Endothelial cell (in vitro differentiated cells): ENCODE measurements at places on chromosomes 4 and X. TPM values are rescaled to one million over a fixed set of nuclear protein-coding genes. Genes with fewer than 3 reads are reported as not detected.

DNA sequence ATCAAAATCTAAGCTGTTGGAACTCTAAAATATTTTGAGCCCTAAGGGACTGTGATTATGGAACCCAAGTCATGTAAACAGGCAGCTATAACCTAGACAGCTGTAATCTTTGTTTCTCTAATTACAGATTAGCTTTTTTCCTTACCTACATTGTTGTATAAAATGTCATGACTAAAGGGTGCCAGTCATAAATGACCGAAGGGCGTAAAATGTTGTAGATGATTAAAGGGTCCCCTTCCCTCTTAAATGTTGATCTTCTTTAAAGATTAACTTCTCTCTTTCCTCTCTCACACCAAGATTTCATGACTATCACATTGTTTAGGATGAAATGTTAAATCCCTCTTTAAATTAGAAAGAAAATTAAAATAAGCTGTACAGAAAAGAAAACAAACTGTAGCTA is 659.4 kb upstream of the NR3C2 start:
- DNase-seq: no peak

- DNase-seq: no peak
Measured at GRCh38 chr4:33064238-33064637, 2344.1 kb downstream of the PCDH7 start.

The LRCH2 gene
- 3.7 TPM for total RNA-seq

The LINC00632 gene
- 142 TPM for total RNA-seq

- DNase-seq: no peak
Measured at GRCh38 chr4:138901177-138901576, 114.4 kb upstream of the NOCT start.

GRCh38 chrX:72110051-72110875 is 21.5 kb downstream of the RTL5 start:
- DNase-seq: no peak

DNA sequence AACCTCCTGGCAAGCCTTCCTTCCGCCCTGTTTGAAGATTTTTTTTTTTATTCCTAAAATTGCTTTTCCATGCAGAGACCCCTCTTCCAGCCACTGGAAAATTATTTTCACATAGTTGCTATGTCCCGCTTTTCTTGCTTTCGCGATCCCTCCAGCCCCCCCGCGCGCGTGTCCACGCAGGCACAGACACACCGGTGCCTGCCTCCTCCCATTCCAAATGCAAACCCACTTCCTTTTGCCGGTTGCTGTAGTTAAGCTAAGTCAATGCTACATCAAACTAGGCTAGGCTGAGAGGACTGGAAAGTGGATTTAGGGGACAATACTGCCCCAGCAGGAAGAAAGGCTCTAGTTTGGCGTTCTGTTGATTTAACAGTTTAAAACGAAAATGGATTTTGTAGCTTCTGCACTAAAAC is 111.0 kb downstream of the DHX15 start:
- no peak for DNase-seq

The DYNLT3 gene
- total RNA-seq: 13.4 TPM

The CFAP99 gene
- total RNA-seq: not detected

DNA sequence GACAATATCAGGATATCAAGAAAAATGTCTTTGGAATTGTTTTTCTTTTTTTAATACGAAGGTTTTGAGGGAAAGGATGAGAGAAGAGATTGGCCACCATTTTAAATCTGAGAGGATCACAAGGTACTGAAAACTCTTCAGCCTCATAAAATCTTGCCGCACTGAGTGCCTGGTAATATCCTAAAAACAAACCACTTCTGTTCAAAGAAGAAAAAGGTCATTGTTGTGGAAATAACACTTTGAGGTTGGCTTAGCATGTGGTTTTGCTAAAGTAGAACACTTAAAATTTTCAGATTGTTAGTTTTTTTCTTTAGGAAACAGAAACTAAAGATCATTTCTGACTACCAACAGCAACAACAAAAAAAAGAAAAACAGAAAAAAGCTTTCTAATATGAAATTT is 1.0 kb upstream of the CLDN22 start:
- DNase-seq: no peak

DNA sequence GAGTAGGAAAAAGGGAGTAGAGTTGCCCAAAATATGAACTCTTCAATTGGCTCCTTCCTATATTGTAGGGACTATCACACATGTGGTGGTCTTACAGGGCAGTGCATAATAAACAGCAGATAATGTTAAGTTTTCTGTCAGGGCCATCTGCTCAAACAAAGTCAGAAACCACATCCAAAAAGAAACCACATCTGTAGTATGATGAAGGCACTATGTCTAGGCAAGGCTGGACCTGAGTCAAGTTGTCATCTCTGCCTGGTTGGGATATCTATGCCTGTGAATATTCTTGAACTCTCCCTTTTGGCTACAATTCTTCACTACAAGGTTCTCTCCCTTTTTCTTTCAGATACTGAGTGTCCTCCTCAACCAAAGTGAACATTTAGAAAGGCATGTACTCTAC is 109.4 kb upstream of the C1GALT1C1 start:
- DNase-seq: no peak

DNA sequence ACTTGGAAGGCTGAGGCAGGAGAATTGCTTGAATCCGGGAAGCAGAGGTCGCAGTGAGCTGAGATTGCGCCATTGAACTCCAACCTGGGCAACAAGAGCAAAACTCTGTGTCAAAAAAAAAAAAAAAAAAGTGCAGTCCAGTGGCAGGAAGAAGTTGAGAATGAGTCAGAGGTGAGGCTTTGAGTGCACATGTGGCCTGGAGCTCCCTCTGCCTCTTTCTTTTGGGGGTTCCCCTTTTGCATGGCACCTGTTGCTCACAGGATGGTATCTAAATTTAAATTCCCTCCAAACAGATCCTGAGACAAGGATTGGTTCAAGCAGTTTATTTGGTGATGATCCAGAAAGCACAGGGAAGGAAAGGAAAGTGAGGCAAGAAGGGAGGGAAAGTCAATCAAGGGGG is 151.4 kb upstream of the STX18 start:
- DNase-seq: no peak

- no peak for DNase-seq
Measured at GRCh38 chrX:39888730-39889129, 209.0 kb downstream of the BCOR start.

DNA sequence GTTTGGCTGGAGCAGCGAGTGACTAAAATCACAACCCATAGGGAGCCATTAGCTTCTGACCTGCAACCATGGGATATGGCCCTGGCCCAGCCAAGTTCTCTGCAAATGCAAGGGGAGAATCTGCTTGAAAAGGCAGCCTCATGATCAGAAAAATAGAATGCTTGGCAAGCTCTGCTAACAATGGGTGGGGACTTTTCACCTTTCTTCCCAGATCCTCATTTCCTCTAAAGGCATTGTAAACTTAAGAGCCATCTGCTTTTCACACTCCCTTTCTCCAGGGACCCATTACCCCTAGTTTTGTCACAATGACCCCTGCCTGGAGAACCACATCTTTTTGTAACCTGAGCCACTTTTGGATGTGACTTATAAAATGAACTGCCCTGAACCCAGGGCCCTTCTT is 104.3 kb downstream of the PARM1 start:
- DNase-seq: no peak

The TMEM164 gene
- total RNA-seq: 18.7 TPM
